Activated T-helper 9 cell treated with anti-CD3 and anti-CD28 coated beads, Interleukin-2, amount 50 U/mL, for 16 hours (primary cell): ENCODE measurements at places on chromosomes 16 and 17.
A peak's percentile ranks its signal among the peaks of the same experiment; 100 is the strongest.

DNA sequence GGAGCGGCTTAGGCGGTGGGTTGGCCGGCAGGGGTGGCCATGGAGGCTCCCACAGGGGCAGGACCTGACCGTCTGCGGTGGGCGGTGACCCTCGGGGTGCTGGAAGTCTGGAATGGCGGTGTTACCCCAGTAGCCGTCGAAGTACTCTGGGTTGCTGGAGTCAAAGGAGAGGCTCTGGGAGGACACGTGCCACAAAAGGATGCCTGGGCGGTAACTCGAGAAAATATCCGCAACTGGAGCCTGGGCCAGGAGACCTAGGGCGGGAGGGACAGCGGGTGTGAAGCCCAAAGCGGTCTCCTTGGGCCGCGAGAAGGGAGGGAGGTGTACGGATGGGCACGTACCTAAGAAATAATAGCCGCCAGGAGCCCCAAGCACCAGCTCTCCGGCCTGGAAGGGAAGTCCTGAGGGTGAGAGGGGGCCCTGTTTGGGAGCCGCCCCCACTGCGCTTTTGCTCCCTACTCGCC is 4.6 kb downstream of the ITGA2B start:
- DNase-seq: no peak

- DNase-seq: no peak
Measured at GRCh38 chr17:77763023-77763422, 195.5 kb upstream of the TNRC6C start.

DNA sequence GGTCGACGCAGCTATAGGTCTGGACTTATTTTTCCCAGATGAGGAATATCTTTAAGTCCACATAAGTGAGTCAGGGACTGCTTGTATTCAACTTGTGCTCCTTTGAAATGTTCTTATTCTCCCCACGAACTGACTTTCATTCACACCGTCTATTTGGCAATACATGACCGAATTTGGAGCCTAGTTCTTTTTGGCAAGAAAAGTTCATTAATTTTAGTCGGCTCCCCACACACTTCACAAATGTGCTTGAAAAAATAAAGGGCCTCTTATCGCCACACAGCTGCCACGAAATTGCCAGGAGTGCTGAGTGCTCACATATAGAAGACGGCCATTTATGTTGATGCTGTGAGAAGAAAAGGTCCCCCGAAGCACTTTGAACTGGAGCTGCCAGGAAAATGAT is 152.6 kb downstream of the PRKCA start:
- DNase-seq: no peak

DNA sequence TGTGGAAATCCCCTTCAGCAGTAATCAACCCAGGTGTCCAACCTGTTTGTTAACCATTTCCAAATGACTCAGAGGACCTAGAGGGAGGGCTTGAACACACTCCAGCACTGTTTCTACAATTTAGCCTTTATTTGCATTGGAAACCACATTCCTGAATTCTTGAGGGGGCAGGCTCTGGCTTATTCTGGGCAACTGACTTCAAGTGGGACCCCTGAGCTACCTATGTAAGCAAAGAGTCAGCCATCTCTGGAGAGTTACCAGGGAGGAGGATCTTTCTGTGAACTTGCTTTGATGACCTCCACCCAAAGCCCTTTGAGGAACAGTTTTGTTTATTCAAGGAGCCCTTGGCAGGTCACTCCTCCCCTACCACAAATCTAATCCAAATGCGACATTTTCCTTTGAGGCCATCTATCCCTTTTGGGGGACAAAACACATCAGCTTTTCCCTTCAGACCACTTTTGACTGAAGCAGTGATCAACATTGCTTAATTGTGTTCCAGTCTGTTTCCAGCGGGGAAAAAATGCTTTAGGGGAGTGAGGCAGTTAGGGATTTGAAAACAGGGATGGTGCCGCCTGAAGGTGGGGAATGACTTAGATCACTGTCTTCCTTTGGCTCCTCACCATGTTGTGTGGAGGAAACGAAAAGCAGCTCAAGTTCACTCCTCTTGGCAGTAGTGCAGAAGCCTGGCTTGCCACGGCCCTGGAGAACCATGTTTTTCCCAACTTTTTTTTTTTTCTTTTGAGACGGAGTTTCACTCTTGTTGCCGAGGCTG is 46.2 kb downstream of the TUBD1 start:
- no peak for DNase-seq

DNA sequence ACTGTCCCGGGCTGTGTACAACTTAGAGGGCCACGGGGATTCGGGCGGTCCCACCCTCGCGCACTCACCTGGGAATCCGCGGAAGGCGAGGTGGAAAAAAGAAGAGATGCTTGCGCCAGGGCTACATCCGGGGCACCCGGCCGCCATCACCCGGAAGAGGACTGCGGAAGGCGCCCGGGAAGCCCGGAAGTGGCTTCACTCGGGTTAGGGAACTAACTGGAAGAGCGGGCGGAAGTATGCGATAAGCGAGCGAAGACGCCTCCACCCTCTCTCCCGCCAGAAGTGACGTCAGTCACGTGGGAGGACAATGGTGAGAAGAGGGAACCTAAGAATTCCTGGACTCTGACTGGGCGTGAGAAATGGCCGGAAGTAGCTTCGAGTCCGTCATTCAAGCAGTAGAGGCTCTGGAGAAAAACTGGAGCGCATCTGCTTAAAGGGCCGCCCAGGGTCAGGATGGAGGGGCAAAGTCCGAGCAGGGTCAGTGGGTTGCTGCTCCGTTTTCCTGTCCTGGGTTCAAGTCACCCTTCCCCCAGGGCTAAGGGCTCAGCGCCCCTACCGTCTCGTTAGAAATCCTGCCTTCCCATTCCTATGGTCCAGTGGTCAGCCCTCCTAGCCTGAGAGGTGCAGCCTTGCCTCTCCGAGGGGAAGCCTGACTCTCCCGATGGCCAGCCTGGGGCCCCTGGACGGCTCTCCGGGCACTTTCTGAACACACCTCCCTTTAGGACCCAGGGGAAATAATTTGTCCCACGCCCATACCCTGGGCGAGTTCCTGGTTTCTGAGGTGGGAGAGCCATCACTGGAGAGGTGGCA is at the start of gene CD2BP2:
CD2BP2 (minus strand) TSS at position 165 of the 810 bp plus-strand sequence. CDS start 627 bp downstream, outside the sequence.
- DNase-seq: peak; percentile 82

DNA sequence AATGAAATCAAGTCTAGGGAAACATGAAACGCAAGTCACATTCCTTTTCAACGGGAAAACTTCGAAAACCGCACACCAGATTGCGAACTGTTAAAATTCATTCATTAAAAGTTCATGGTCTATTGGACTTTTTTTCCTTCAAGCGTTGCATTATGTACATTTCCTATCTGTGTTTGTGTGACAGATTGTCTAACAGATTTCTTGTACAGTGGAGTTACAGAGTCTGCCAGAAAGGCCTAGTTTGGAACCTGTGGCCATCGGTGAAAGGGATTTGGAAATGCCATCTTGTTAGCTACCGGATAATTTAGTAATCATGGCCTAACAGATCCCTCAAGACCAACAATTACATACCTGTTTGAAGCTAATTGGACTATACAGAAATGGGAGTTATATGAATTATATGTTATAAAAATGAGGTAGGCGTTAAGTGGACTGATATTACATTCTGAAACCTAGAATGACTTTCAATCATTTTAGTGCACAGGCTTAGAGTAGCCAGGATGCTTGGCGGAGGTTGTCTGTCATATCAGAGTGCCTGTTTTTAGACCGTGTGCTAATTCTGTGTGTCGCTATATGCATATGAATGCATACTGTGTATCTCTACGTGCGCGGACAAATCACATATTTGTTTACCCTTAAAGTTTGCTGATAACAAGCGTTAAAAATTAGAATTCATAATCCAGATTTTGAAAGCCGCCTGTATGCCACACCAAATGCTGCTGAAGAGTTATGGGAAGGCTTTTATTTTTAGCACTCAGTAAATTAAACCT is 885.4 kb upstream of the RBFOX1 start:
- DNase-seq: no peak

GRCh38 chr16:1277617-1278282 is 21.9 kb downstream of the TPSD1 start:
- DNase-seq: no peak

DNA sequence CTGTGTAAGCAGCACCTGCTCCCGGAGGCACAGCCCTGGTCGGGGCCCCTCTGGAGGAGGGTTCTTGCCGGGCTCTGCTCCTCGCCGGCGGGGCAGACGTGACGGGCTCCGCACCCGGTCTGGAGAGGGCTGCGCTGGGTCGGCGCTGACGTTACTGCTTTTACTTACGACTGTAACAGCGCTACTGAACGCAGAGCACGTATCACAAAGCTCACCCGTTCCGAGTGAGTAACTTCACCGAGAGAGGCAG is 1.3 kb upstream of the RAB40C start:
- peak; percentile 56 for DNase-seq

GRCh38 chr17:787641-788221 is 5.6 kb downstream of the MRM3 start:
- no peak for DNase-seq

GRCh38 chr17:2198927-2199326 is 104.7 kb downstream of the SMG6 start:
- no peak for DNase-seq

DNA sequence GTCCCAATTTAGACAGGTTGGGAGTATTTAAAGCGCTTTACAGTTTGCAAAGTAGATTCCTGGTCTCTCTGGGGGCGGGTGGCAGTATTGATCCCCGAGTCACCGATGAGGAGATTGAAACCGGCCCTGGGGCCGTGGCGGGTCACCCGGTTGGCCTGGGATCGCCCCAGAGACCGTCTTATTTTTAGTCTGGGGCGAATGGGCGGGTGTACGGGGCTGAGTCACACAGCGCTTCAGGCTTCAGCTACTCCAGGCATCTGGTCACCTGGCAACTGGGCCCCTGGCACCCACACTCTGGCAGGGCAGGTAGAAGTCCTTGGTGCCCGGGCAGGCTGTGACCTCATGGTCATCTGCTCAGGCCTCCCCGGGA is 669 bp downstream of the MIEF2 start:
- DNase-seq: no peak

GRCh38 chr16:50953290-50953689 is 197.8 kb downstream of the SALL1 start:
- no peak for DNase-seq

DNA sequence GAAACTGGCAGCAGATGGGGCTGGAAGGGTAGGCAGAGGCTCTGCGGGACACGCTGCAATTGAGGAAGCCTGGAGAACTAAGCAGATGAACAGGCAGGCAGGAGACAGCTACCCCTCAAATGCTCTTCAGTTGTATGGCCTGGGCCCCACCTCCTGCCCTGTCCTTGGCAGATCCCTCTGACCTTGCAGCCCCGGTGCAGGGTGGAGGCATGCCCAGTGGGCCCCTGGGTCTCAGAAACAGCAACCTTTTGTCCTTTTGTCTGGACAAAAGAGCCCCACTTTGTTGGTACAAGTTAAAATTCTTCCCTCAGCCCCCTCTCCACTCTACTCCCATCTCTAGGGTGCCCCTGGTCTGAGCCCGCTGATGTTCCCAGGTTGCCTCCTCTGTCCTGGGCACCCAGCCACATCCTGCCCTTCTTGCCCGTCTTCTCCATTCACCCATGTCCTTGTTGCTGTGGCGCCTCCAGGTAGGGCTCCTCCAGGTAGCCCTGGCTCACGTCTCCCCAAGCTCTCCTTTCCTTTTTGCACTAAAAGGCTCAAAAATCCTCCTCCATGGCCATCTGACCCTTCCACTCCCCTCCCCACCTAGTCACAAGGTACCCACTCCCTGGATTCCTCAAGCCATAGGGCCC is 136.8 kb downstream of the CLEC16A start:
- DNase-seq: no peak

DNA sequence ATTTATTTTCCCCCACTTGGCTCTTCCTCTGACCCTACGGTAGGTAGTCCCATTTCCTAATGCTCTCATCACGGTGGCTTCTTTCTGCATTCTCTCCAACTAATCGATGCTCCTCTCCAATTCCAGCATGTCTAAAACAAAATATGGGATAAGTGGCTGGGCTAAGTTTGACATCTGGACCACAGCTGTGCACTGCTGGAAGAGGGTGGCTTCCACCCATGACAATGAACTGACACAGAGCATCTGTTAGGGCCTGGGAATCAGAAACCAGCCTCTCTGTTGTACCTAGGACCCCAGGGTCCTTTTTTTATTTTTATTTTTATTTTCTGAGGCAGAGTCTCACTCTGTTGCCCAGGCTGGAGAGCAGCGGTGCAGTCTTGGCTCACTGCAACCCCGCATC is 29.0 kb upstream of the SLC39A11 start:
- DNase-seq: no peak

DNA sequence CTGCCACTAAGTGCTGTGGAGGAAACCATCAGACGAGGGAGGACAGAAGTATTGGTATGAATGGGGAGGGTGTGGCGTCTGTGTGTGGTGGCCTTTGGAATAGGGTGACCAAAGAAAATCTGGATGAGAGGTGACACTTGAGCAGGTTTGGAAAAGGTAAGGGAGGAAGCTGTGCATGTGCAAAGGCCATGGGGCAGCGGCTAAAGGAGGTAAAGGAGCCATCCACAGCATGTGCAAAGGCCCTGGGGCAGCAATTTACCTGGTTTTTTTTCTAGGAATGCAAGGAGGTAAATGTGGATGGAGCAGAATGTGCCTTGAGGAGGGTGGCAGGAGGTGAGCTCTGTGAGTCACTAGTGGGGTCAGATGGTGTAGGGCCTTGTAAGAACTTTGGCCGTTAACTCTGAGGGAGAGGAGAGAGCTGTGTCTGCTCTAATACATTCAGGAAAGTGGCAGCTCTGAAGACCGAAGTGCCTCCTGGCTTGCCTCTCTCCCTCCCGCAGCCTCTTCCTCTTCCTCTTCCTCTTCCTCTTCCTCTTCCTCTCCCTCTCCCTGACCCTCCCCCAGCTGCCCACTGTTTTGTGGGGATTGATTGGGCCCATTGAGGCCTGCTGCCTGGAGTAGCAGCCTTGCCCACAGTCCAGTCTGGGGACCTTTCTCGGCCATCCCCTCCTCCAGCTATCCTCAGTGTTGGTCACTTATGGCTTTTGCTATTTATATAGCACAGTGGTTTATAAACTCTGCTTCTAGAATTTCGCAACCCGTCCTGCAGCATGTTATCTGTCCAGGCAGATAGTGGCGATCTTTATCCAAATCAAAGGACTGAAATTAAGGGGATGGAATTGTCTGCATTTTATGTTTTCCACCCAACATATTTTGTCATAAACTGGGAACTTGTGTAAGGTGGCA is 38.7 kb downstream of the CMIP start:
- no peak for DNase-seq

- DNase-seq: no peak
Measured at GRCh38 chr16:19882646-19883045, 2.0 kb downstream of the GPRC5B start.

- no peak for DNase-seq
Measured at GRCh38 chr16:31094088-31094423, 541 bp downstream of the VKORC1 start.
